ENCODE measurements at places on chromosomes 2 and 18.

- DNase-seq: no peak
Measured at GRCh38 chr2:217520356-217521010, 482.3 kb downstream of the TNS1 start.

DNA sequence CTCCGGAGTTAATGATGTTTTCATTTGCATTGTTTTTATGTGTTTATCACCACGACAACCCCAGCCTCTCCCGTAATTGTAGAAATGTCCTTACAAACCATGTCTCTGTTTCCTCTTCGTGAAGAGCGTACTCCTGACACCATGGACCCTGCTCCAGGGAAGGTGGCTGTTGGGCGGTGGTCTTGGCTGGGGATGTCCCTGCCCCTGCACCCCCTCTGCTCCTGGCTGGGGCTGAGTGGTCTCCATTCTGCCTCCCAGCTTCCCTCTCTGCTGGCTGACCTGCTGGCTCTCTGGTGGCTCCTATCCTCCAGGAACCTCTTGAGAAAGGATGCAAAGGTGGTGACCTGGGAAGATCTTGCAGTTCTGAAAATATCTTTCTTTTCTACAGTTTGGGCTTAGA, 81.1 kb downstream of the ASB1 start:
- DNase-seq: no peak

DNA sequence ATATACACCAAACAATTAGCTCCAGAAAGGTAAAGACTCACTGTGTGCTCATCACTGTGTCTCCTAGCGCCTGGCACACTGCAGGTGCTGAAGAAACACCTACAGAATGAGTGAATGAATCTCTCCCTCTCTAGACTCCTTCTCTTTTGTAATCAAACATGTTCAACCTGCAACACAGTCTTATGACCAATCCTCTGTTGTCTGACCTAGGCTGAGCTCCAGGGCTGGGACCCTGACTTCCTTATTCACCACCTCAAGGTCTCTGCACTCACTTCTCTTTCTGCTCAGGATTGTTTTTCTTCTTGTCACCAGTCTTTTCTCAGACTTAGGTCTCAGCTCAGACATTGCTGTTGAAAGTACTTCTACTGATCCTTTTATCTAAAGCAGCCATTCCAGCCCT, 9.8 kb downstream of the CKAP2L start:
- no peak for DNase-seq

DNA sequence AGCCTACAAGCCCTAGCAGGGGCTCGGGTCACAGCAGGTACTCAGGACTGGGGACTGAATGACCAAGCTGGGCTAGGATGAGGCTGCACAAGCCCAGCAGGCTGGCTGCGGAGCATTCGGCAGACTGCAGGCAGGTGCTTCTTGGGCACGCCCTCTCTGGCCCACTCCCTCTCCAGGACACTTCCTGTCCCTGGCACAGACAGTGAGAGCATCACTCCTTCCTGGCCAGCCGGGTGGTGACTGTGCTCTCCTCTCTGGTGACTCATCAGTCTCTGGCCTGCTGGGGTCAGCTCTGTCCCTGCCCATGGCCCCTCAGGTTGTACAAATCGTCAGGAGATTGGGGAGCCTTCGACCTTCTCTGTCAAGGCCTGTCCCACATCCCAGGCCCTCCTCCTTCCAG, 22.5 kb downstream of the C1QL2 start:
- no peak for DNase-seq

- DNase-seq: no peak
Measured at GRCh38 chr2:172211512-172211911, 108.8 kb upstream of the DLX2 start.
